ENCODE measurements at places on chromosomes 13 and 19.
A peak's percentile ranks its signal among the peaks of the same experiment; 100 is the strongest.

- peak; percentile 65 for DNase-seq
These were observed 21.0 kb upstream of the LRCH1 start for GRCh38 chr13:46531953-46532352.

DNA sequence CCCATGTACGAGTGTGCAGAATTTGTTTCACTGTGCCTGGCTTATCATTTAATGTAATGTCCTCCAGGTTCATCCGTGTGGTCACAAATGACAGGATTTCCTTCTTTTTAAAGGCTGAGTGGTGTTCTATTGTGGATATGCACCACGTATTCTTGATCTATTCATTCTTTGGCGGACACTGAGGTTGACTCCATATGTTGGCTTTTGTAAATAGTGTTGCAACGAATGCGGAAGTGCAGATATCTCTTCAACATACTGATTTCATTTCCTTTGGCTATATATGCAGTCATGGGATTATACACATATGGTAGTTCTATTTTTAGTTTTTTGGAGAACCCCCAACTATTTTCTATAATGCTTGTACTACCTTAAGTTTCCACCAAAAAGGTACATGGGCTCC lies 13.0 kb downstream of the OR7A5 start:
- peak; percentile 39 for DNase-seq

DNA sequence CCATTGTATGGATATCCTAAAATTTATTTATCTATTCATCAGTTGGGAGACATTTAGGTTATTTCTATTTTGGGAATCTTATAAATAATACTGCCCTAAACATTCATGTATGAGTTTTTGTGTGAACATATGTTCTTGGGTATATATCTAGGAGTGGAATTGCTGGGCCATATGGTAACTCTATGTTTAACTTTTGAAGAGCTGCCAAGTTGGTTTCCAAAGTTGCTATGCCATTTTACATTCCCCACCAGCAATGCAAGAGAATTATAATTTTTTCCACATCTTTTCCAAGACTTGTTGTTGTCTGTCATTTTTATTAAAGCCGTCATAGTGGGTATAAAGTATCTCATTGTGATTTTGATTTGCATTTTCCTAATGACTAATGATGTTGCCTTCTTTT lies 48.2 kb upstream of the CALM3 start:
- no peak for DNase-seq

DNA sequence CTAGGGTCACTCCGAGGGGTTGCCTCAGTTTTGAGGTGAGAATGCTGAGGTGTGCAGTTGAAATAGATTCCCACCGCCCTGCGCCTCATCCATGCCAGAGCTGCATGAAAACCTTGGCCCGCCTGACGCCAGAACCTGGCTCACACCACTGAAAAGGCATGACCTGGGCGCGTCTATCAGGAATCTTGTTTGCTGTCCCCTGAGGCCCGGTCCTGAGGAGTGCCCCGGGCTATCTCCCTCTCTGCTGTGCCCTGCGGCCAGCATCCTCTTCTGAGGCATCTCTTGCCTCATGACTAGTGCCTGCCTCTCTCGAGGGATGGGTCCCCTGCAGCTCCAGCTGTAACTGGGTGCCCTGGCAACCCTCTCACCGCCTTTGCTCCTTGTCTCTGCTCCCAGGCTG lies 28.1 kb downstream of the SMARCA4 start:
- DNase-seq: no peak

GRCh38 chr13:80359778-80360452 lies 19.0 kb upstream of the SPRY2 start:
- no peak for DNase-seq
